Uterus (tissue), 4 donors: ENCODE measurements at places on chromosomes 2 and 18.

DNA sequence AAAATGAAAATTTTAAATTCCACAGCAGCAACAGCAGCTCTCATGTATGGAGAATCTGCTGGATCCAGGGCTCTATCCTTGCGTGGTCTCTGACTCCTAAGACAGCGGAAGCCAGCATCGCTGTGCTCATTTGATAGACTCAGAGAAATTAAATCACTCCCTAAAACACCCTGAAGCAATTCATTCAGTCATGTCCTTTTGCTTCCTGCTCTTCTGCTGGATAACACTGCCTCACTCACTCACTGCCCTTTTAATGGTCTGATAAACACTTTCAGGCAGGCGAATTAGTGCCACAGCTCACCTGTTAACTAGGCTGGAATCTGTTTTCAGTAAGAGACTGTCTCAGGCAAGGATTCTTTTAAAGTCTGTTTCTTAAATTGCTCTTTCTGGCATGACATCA, 10.0 kb downstream of the WIPF1 start:
- DNase-seq: no peak

DNA sequence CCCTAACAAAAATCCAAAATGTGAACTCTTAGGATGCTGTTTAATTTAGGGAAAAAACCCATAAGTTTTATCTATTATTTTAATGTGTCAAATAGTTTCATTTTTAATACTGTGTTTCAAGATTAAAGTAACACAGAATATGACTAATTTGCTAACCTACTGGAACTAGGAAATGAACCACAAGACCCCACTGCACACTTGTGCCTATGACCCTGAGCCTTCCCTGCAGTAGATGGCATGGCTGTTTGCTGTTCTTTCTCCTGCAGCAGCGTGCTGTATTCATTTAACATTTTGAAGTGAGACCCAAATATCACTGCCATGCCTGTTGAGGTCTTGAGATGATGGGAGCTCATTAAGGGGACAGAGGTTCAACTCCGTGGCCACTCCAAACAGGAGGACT, 565.2 kb upstream of the NRP2 start:
- no peak for DNase-seq

- no peak for DNase-seq
Measured at GRCh38 chr2:212906620-212907019, 244.8 kb downstream of the IKZF2 start.

DNA sequence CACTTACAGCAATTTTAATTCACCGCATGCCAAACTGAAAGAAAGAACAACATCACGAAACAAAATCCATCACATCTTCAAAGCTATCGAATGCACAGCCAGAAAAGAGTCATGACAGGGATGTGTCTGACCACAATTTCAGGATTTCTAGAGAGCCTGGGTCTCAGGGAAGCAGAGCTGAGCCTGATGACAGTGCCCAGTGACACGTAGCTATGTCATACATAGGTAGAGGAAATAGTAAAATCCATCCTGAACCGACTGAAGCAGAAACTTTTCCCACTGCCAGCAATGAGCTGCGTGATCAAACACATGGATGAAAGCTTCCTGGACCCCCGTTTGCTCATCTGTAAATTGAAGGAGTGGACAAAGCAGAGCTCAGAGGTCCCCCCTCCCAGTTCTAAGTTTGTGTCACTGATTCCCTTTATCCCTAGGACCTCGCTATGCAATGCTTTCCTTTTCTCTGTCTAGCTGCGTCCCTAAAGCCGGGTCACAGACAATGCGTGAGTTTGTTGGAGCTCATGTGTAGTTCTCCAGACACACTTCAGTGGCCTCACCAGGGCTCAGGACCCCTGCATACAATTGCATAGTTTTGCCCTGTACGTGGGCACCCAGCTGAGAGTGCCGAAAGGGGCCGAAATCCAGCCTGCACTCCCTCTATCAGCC, 37.6 kb downstream of the CCBE1 start:
- DNase-seq: no peak

- no peak for DNase-seq
Measured at GRCh38 chr2:64625299-64626145, 28.2 kb downstream of the SERTAD2 start.
